C1 segment of cervical spinal cord (tissue), 14 donors: ENCODE measurements at places on chromosomes 12 and 14.

- no peak for DNase-seq
Observed at GRCh38 chr14:102969060-102969791, 46.8 kb downstream of the AMN start.

- no peak for DNase-seq
Observed at GRCh38 chr14:92382677-92383076, 59.7 kb downstream of the SLC24A4 start.

GRCh38 chr12:68812553-68813241, 4.7 kb downstream of the MDM2 start:
- DNase-seq = no peak

GRCh38 chr14:48373981-48374380, 698.6 kb upstream of the MDGA2 start:
- no peak for DNase-seq

GRCh38 chr12:96892104-96892503, 15.0 kb upstream of the NEDD1 start:
- DNase-seq = no peak

- no peak for DNase-seq
Observed at GRCh38 chr14:75831455-75831854, 150.3 kb downstream of the TGFB3 start.

DNA sequence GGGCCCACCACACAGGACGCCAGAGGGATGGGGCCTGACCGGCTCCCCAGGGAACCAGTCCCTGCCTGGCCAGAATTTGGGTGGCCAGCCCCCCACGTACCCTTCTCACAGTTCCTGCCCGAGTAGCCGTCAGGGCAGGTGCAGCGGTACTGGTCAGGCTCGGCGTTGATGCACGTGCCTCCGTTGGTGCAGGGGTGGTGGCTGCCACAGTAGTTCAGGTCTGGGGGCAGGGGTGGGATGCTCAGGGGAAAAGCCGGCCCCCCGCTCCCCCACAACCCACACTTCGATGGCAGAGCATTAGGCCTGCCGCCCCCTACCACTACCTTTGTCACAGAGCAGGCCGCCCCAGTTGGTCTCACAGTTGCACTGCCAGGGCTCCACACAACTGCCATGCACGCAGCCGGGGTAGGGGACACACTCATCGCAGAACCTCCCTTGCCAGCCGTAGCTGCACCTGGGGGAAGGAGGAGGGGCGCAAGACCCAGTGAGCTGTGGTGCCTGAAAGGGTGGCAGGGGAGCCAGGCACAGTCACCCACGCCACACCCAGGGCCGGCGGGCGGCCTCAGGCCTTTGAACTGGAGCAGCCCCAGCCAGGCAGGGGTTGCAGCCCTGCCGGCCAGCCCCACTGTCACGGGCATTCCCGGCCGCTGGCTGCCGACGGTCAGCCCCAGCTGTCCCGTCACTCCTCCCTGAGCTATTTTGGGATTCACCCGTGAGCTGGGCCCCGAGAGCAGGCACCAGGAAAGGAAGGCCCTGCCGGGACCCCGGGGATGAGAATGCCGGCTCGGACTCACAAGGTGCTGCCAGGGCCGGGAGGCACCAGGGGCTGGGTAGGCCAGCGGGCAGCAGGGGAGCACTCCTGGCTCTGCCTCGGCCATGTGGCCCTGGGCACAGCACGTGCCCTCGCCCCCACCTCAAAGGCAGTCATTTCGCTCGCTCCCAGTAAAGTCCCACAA, 16.5 kb downstream of the JAG2 start:
- DNase-seq = no peak

- no peak for DNase-seq
Observed at GRCh38 chr14:29971101-29971500, 43.5 kb upstream of the PRKD1 start.

DNA sequence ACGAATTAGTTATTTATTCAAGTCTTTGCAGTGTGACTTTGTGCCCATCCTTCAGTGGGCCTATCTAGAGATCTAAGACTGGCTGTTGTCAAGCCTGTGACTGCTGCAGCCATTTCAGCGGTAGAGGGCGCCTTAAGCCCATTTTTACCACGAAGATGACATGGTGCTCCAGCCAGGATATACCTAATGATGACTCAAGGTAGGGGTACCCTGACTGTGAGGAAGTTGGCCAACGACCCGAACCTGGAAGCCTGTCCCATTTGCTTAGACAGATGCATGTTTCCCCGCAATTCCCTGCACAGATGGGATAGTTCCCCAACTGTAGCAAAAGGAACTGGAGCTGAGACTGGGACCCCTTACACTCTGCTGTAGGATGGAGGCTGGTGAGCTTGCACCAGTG, 41.3 kb downstream of the RAB3IP start:
- DNase-seq = no peak

- DNase-seq = no peak
Observed at GRCh38 chr14:92582706-92583452, 69.3 kb downstream of the RIN3 start.

DNA sequence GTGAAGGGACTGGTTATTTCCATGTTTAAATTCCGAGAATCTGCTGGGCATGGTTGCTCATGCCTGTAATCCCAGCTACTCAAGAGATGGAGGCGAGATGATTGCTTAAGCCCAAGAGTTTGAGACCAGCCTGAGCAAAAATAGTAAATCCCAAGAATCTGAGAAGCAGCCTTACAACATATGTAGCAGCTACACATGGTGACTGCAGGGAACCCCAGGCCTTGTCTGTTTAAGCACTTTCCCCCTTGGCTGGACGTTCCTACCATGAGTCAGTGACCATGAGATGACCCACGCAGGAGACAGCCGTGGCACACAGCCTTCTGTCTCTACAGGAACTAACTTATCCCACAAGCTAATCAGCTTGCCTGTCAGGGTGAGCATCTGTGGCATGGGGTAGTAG, 5.5 kb upstream of the SLC24A4 start:
- DNase-seq = no peak

DNA sequence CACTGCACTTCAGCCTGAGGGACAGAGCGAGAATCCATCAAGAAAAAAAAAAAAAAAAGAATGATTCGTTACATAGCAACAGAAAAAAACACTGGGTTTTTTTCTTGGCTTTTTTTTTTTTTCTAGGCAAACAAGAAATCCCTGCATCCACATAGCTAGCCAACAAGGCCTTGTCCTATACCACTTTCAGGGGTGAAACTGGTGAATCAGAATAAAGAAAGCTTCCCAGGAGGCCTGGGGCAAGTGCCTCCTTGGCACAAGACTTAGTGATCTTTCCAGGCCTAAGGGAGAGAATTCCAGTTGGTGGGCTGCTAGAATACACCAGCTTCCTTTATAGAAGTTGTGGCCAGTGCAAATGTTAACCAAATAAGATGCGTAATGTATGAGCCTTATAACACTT, 90.0 kb downstream of the VCPKMT start:
- DNase-seq = no peak

GRCh38 chr12:75661908-75662307, 150.5 kb upstream of the KRR1 start:
- no peak for DNase-seq
